ENCODE measurements at places on chromosomes 3 and 15.

GRCh38 chr15:62989366-62990055, 53.0 kb upstream of the TPM1 start:
- no peak for DNase-seq

DNA sequence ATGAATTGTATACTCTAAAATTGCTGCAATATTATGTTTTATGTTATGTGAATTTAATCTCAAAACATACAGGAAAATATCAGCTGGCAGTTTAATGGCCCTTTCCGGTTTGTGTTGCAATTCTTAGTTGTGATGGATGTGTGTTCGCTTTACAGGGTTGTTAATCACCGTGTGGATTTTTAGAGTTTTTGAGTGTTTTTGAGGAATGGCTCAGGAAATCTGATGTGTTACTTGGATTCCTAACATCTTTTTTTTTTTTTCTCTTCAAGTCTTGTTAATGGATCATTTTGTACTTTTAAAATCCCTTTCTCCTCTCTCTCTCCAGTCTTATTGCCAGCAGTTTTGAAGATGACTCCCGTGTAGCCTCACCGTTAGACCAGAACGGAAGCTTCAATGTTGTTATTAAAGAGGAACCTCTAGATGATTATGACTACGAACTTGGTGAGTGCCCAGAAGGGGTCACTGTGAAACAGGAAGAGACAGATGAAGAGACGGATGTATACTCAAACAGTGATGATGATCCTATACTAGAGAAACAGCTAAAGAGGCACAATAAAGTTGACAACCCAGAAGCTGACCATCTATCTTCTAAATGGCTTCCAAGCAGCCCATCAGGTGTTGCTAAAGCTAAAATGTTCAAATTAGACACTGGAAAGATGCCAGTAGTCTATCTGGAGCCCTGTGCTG, 35.7 kb downstream of the MGA start:
- no peak for DNase-seq

DNA sequence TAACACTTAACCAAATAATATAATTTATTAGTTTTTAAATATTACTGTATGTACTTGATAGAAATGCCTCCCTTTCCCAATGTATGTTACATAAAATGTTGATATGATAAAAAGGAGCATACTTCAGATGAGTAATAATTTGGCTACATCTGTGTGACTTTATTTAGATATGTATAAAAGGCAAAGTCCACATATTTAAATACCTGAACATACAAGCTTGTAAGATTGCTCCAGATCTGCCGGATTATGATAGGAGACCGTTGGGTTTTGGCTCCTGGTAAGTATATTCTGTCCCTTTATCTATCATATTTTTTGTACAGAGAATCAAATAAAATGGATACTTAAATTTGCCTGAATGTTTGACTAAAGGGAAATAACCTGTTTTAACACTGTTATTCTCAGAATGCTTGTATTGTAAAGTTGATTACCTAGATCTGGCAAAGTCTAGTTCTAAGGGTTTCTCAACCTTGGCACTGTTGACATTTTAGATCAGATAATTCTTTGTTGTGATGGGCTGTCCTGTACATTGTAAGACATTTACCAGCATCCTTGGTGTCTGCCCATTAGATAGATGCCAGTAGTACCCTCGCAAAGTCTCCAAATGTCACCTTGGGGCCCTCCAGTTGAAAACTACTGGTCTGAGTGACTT, 38.5 kb downstream of the LRCH3 start:
- DNase-seq, result no peak

GRCh38 chr15:63970621-63971426, 75.5 kb downstream of the DAPK2 start:
- DNase-seq, result no peak

GRCh38 chr3:185153171-185153771, 411 bp upstream of the C3orf70 start:
- no peak for DNase-seq

GRCh38 chr15:60970246-60971170, 258.6 kb downstream of the RORA start:
- DNase-seq, result no peak

DNA sequence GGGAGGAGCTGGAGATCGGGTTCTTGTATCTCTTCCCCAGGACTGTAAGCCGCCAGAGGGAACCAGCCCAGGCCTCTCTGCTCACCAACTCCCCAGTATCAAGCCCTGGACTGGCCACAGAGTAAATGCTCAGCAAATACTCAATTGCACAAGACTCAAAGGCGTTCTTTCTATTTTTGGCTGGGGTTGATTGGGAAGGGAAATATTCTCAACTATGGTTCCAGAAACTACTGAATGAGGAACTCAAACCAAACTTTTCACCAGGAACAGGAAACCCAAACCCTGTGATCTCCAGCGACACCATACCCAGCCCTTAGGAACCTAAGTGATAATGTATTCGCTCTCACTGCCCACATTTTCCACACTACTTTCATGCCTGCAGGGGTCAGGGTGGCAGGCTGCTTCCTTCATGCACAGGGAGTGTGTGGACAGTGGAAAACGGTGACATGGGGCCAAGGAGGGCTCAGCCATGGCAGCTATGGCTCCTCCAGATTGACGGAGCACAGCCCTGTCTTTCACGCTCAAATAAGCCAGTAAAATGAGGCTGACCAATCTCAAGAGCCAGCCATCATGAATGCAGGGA, 124.7 kb upstream of the RAD18 start:
- no peak for DNase-seq

DNA sequence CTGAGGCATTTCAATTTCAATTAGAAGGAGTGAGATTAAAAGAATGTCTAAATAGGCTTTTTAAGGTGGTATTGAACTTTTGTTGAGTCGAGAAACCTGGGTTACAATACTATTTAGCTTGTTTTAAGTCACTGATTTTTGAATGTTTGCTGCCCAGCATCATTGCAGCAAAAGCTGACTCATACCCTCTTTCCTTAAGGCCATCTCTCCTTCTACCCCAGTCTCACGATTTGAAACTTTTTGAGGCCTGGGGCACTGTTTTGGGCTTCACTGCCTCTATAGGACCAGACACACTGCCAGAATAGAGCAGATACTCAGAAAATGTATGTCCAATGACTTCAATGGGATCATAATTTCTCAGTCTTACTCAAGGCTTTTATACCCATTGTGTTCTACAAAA, 319.6 kb upstream of the TGFBR2 start:
- DNase-seq, result no peak

DNA sequence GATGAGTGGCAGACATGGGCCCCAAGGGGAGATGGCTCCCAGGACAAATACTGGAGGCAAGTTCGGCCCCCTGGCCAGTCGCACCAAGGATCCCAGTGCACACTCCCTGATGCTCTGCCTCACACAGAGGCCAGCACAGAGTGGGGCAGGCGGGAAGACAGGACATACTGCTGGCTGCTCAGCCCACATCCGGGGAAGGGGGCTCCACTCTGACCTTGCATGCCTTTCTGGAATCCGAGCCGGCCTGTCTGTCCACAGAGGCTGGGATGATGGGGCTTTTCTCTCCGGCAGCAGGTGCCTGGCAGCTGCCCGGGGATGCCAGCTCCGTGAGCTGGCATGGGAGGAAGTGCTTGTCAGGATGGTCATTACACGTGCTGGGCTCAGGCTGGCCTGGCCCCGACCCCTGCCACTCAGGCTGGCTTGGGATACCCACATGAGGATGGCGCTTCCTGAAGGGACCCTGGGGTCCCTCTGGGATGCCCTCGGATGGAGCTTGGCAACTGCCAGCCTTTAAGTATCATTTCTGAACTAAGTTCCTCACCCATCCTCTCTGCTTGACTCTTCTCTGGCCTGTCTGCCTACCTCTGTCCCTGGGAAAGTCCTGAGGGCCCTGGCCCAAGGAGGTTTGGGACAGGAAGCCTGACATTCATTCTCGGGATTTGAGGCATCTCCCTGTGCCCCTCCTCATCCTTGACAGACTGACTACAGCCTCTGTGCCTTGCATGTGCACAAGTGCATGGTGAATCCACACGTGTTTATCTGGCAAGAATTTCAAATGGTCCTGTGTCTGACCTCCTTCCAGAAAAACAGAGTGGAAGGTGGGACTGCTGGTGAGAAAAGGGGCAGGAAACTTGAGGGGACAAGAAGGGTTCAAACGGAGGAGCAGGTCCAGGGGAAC, 46.5 kb downstream of the EXOG start:
- no peak for DNase-seq

- DNase-seq, result no peak
These were observed 134.8 kb downstream of the PGPEP1L start for GRCh38 chr15:98872774-98873173.
